Suppressor macrophage treated with lipopolysaccharide for 1 hour (primary cell): ENCODE measurements at places on chromosomes 12 and 14.

GRCh38 chr12:72271451-72272090 lies 599 bp upstream of the TRHDE start:
- no peak for DNase-seq

DNA sequence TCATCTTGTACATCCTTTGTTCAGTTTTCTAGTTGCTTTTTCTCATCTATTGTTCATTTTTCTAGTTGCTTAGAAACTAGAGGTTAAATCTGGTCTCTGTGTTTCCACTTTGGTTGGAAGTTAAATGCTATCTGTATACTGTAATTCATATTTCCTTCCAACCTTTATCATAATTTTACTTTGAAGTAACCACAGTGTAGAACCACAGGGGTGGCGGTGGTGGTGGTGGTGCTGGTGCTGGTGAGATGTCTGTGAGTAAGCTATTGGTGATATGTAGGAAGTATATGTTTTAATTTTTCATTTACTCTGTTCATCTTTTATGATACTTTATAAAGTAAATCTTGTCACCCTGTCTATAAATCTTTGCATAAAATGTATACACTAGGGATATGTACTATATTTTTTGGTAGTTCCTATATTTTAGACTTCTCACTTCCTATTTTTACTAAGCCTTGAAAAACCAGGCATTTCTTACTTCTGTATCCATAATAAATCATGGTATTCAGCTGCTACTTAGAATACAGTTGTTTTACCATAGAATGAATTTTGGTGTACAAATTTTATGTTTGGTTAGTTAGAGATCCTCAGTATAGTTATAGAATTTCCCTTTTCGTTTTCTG lies 31.9 kb downstream of the CCDC91 start:
- DNase-seq: peak; percentile 41

DNA sequence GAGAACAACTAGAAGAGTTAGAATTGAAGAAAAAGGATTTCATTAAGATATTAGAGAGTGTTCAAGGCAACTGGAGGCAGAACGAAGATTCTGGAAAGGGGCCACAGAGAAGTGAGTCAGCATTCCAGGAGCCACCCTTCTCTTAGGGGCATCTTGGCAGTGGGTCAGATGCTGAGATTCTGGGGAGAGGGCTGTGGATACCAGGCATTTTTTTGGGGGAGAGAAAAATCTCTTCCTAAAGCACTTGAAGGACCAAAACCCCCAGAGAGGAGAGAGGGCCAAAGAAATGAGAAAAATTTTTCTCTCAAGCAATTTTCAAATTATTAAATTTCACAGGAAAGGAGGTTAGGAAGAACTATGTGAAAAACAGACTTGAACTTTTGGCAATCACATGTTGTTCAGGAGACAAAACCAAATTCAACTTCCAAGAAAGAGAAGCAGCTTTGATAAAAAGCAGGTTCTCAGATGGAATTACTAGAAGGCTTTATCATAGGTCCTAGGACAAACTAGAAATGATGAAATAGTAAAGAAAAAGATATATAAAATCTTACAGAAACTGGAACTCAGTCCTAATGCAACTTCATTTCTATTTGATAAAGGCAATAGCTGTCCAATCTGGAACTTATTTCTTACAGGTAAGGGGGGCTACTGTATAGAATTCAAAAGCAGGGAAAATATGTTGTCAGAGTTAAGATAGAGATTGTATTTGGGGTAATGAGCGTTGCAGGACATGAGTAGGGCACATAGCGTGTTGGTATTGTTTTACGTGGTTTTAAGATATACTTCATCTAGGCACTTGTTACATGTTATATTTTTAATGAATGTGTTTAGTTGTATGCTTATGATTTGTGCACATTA lies 1.1 kb upstream of the CLEC2D start:
- no peak for DNase-seq

GRCh38 chr12:13114251-13115052 lies 11.0 kb upstream of the GSG1 start:
- DNase-seq: no peak

DNA sequence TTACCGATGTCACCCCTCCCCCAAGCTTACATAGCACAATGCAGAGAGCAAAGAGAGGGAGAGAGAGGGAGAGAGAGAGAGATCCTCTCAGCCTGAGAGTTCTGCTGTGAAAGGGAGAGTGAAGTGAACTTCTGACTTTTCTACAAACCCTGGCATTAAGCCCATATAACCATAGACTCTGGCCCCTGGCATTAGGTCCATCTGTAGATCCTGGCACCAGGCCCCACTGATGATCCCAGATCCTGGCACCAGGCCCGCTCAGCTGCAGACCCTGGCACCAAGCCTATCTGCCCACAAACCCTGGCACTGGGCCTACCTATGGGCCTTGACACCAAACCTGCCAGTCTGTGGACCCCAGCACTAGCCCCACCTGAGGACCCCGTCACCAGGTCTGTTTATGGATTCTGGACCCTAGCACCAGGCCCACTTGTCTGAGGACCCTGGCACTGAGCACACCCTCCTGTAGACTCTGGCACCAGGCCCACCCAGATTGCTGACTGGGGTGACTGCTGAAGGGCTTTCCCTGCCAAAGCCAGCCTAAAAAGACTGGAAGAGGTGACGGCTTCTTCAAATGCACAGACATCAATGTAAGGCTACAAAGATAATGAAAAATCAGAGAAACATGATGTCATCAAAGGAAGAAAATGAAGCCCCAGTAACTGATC lies 14.5 kb upstream of the KRT83 start:
- DNase-seq: no peak

DNA sequence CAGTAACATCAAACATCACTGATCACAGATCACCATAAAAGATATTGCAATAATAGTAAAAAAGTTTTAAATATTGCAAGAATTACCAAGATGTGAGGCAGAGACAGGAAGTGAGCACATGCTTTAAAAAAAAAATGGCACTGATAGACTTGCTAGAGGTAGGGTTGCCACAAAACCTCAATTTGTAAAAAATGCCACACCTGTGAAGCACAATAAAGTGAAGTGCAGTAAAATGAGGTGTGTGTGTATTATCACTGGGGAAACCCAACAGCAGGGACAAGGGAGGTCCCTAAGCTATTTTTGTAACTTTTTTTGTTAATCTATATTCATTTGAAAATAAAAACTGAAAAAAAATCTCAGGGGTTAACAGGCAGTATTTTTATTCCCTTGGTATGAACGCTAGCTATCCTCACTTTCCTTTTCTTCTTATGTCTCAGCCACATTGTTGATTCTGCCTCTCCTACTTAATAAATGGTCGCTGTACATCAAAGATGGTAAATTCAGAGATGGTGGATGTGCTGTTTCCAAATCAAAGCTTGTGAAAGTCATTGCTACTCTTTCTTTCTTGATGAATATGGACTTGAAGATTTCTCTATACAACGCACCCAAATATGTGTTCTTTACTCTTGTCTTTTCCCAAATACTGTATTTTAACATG lies 14.0 kb upstream of the KLRD1 start:
- no peak for DNase-seq

DNA sequence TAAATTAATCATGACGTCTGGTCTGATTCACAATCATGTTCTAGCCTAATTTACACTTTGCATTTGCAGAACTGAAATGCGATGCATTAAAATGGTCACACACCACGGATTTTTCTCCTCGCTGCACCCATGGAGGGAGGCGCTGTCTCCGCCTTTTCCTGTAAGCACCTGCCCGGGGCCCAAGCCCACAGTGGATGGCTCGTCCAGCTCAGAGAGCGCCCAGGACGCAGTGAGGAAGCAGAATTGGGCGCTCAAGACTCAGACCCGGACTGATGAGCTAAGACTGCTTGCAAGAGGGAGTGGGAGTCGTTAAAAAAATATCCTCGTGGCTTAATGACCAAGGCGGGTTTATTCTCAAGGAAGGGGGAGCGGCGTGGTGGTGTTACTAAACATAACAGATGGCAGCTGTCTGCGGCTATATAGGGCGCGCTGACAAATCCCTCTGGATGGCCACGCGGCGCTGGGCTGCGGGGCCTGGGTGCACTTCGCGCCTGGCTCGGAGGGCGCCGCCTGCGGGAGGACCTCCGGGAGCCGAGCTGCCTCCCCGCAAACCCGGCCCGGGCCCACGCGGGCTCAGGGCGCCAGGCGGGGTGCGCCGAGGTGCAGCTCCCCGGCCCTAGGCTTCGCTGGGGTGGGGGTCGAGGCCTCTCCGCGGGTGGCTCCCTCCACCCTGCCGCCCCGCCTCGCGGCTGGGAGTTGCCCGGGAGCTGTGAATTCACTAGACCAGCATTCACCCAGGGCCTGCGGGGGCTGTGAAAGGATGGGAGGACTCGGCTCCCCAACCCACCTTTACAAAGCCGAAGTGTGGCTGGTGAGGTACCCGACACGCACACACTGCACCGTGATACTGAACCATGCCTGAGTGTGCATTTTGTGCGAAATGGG lies 78.7 kb downstream of the PPM1A start:
- peak; percentile 81 for DNase-seq

- no peak for DNase-seq
These were observed 178.1 kb downstream of the ETNK1 start for GRCh38 chr12:22802883-22803630.

DNA sequence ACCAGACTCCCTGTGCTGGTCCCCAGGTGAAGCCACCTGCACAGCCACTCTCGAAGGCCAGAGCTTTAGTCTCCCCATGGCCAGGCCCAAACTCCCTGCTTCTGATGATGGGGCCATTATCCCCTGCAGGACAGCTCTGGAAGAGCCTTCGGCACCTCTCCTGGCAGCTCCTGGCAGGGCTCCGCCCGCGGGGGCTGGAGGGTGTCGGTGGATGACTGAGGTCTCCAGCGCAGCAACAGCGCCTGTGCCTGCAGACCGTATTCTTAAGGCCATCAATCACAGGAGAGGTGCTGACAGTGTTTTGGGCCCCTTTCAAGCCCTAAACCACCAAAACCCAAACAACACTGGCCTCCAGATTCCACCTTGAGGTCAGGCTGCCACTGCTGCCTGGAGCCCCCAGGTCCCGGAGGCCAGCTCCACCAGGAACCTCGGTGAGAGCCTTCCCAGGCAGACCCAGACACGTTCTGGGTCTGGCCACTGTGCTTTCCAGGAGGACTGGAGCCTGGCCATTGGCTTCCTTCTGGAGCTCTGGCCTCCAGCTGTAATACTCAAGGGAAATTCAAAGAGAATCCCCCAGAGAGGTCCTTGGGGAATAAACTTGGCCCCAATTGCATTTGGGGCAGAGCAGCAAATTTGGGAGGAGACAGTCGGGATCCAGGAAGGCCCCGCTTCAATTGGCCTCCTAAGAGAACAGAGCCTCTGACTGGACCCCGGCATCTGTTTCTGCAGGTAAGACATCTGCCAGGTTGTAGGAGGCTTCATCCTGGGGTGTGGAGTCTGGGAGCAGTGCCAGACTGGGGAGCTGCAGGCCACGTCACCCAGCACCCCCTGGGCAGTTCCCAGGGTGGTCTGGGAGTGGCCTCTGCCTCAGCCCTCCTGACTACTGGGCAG lies 210.6 kb upstream of the RTL1 start:
- DNase-seq: no peak

- DNase-seq: no peak
These were observed 26.6 kb downstream of the PPFIBP1 start for GRCh38 chr12:27550653-27550975.

DNA sequence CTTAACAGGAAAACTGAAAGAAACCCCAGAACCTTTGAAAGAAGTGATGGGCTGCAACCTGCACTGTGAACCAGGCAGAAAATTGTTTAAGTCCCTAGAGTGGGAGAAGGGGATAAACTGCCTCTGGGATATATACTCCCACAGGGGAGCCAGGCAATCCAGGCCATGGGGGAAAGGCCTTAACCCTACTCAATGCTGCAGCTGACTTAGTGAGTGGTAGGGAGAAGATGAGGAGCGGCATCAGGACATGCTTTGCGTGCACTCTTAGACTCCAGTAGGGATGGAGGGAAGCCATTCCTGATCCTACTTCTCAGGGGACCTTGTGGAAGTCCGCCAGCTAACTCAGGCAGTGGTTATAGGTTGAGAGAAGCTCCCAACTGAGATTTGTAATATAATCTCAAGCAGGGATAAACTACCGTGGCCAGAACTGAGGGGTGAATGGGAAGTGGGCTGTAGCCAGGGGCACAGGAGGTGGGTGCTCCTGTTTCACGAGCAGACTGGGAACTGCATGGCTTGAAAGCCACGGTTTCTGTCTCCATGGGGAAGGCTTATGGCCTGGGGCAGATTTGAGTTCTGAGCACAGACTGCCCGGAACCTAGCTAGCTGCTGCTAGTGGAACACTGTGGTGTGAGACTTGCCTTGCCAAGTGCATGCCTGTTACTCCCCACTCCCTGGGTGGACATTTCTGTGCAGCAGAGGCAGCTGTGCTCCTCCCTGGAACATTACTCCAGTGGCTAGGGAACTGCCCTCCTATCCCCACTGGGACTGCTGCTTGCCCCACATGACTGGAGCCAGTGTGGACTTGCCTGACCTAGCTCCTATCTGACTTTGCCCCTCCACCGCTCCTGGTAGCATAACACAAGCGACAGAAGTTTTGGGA lies 119.2 kb upstream of the SCAF11 start:
- DNase-seq: no peak

DNA sequence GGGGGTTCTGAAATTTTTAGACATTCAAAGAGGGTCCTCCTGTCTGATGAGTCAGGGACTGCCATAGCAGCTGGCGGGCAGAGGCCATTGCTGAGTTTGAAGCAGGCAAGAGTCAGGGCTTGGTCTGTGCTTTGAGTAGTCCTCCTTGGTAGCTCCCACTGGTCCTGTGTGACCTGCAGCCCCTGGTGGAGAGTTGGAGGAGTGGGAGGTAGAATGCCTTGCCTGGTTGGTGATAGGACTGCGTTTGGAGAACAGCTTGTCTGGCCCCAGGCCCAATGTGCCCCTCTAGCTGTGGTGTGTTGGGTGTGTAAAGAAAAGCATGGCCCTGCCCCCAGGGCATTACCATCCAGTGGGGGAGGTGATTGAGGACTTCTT lies 116.7 kb downstream of the BEGAIN start:
- DNase-seq: no peak

DNA sequence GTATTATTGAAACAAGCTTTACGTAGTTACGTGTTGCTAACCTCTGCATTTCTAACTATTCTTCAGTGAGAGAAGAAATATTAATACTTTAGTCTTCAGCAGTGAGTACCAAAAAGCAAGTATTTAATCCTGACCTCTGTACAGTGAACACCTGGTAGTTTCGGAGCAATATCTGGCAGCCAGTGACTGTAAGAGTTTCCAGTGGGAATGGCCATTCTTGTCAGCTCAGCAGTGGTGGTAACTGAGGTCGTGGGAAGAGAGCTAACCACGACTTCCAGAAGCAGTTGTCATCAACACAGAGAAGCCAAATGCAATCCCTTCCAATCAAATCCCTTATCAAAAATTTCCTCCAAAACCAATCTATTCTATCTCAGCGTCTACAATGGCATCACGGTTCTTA lies 1500.2 kb upstream of the FLRT2 start:
- DNase-seq: no peak

DNA sequence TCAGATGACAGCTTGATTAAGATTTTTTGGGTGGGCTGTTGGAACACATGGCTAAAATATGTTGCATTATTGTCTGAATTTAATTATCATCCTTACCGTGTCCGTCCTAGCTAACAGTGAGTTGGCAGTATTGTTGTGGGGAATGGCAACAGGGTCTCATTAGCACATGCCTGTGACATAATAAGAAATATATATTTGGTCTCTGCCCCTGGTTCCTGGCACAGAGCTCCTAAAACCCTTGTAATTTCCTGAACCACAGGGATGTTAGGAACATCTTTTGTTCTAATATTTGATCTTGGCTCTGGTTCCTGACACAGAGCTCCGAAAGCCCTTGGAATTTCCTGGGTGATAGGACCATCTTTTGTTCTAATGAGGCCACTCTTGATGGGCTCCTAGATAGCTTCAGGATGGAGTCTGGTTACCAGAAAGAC lies 76.0 kb downstream of the SYNE2 start:
- DNase-seq: no peak
